ENCODE measurements at places on chromosomes 13 and 19.

DNA sequence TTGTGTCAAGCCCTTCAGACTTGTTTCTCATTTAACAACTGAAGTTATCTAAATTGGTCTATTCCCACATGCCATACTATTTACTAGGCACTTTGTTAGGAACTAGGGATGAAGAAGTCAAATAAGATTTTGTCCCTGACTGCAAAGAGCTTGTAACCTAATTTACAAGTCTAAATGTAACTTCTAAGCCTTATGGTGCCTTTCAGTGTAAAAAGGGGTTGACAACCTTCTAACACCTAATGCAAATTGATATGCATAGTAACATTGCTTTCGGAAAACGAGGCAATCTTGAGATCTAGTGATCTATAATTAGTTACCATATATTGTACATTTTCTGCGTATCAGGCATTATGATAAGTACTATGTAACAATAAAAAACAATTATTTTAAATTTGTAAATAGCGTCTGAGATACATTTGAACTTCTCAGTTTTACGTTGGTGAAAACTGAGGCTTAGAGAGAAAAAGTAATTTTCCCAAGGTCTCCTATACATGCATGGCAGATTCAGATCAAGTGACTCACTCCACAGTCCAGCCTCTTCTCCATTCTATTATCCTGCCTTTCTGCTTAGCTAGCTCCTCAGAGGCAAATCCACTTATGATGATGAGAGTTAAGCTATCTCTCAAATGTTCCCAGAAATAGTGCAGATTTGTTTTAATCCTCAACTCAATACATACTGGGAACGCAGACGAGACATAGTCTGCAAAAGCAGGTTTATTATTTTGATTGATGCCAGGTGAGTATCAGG lies 764.9 kb upstream of the SLITRK5 start:
- no peak for DNase-seq

GRCh38 chr19:4369888-4370260 lies 26.5 kb downstream of the MPND start:
- peak; percentile 38 for DNase-seq

- peak; percentile 3 for DNase-seq
Observed at GRCh38 chr13:48125794-48126228, 30.9 kb upstream of the MED4 start.

- DNase-seq = no peak
Observed at GRCh38 chr13:45695198-45695730, 6.9 kb upstream of the CBY2 start.

- peak; percentile 85 for DNase-seq
Observed at GRCh38 chr19:1064661-1065605, 2.0 kb upstream of the ARHGAP45 start.

GRCh38 chr13:59755632-59756290 lies 408.0 kb downstream of the DIAPH3 start:
- DNase-seq = no peak

All from T47D (cell line).